Aorta (tissue), 5 donors: ENCODE measurements at places on chromosomes 7 and 10. TPM values are rescaled to one million over a fixed set of nuclear protein-coding genes. Genes with fewer than 3 reads are reported as not detected.
A peak's percentile ranks its signal among the peaks of the same experiment; 100 is the strongest.

DNA sequence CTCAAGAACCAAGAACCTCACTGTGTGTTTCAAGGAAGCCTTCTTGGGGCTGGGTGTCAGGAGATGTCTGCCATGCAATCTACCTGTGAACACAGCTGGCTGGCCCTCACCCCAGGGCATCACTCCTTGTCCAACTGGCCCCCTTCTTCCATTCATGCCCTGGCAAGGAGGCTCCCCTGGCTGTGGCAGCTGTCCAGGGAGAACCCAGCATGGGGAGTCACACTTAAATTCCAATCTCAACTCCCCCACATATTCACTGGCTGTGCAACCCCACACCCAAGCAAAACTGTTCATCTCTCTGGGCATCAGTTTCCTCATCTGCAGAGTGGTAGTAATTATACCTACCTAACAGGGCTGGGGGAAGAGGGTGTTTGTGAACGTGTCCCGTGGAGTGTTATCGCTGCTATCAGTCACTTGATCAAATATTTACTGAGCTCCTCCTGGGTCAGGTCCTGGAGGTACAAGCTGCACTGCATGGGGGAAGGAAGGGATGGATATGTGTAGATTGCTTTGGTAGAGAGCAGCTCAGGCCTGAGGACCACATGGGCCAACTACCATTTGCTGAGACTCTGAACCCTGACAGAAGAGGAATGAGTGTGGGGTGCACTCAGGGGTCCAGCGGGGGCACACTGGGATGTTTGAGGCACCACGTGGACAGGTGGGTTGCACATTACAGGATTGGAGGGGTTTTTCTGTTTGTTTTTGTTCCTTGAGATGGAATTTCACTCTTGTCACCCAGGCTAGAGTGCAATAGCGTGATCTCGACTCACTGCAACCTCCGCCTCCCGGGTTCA lies 2.1 kb upstream of the GPRIN2 start:
- no peaks in the 10 kb centered on the region for H3K4me1 ChIP-seq
- no peaks in the 10 kb centered on the region for H3K36me3 ChIP-seq
- H3K27ac ChIP-seq = no peak overlapping the region
- peak; percentile 49 for DNase-seq
- H3K4me3 ChIP-seq = no peak overlapping the region

GRCh38 chr10:112131996-112132395 lies 51.6 kb downstream of the GPAM start:
- no peaks in the 10 kb centered on the region for H3K27me3 ChIP-seq
- H3K27ac ChIP-seq = no peak overlapping the region
- H3K4me1 ChIP-seq = no peaks in the 10 kb centered on the region
- H3K4me3 ChIP-seq = no peak overlapping the region
- no peak for DNase-seq
- H3K36me3 ChIP-seq = no peaks in the 10 kb centered on the region

DNA sequence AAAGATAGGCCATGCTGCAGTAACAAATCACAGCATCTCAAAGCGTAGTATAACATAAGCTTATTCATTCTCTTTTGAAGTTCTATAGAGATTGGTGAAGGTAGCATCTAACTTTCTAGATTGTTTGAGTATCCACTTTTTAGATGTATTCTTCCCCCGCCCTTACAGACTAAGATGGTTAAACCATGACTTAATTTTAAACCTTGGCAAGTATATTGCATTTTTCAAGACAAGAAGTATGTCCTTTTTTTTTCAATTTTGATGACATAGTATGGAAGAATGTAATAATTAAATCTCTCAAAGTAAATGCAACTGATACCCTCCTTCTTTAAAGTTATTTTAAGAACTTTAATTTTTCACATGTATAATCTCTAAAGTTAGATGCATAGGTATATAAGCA lies 190.0 kb downstream of the KCND2 start:
- H3K36me3 ChIP-seq = no peaks in the 10 kb centered on the region
- DNase-seq = no peak
- no peak overlapping the region for H3K4me3 ChIP-seq
- H3K27me3 ChIP-seq = no peaks in the 10 kb centered on the region
- no peak overlapping the region for H3K27ac ChIP-seq

CTNNA3 gene
- 8.9 TPM for total RNA-seq

NFE2L3 gene
- 1.8 TPM for total RNA-seq

DNA sequence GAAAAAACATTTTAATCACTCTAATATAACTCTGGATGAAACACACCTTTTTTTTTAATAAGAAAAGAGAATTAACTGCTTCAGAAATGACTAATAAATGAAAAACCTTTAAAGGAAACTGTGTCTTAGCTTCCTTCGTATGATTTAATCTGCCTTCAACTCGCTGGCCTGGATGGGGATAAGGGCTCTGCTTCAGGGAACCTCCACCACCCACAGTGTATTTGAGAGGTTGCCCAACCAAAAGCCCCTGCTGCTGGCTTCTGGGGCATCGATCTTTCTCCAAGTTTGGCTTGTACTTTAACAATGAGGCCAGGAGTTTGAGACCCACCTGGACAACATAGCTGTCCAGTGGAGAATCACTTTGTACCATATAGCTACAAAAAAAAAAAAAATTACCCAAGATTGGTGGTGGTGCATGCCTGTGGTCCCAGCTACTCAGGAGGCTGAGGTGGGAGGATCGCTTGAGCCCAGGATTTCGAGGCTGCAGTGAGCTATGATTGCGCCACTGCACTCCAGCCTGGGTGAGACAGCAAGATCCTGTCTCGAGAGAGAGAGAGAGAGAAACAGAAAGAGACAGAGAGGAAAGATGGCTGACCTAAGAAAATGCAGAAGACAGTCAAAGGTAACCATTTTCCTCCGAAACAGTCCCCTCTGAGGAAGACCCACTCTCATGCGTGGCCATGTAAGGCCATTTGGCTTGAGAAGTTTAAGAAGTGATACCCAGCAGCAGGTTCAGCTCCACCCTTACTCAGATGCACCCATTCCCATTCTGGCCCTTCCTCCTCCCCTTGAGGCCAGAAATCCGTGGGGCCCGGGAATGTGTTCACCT lies 13.6 kb upstream of the LIMK1 start:
- no peak overlapping the region for H3K27ac ChIP-seq
- H3K4me3 ChIP-seq = no peak overlapping the region
- H3K36me3 ChIP-seq = peaks cover 3% of the 10 kb centered on the region
- peak; percentile 30 for DNase-seq
- H3K27me3 ChIP-seq = no peaks in the 10 kb centered on the region

- H3K4me1 ChIP-seq = peaks cover 2% of the 10 kb centered on the region
- H3K4me3 ChIP-seq = peak overlapping the region; percentile 60
- no peak overlapping the region for H3K27ac ChIP-seq
- H3K36me3 ChIP-seq = no peaks in the 10 kb centered on the region
- no peak for DNase-seq
Measured at GRCh38 chr10:63464402-63465292, 1.1 kb downstream of the JMJD1C start.

DNA sequence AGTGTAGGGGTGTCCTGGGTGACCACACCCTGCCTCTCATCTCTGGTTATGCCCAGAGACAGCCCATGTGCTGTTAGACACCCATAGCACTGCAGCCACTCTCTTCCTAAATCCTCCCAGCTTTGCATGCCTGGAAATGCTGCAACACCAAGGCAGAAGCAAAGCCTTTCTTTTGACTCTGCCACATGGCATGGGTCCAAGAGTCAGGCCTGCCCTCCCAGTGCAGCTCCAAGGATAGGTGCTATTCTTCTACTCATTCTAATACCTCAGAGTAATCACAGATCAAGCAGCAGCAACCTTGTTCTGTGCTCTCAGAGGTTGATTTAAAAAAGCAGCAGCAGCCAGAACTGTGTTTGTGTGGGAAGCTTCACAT lies 23.4 kb downstream of the FRMPD2 start:
- no peak overlapping the region for H3K27ac ChIP-seq
- H3K4me1 ChIP-seq = no peaks in the 10 kb centered on the region
- no peak overlapping the region for H3K4me3 ChIP-seq
- H3K36me3 ChIP-seq = no peaks in the 10 kb centered on the region
- DNase-seq = no peak
- no peaks in the 10 kb centered on the region for H3K27me3 ChIP-seq

DNA sequence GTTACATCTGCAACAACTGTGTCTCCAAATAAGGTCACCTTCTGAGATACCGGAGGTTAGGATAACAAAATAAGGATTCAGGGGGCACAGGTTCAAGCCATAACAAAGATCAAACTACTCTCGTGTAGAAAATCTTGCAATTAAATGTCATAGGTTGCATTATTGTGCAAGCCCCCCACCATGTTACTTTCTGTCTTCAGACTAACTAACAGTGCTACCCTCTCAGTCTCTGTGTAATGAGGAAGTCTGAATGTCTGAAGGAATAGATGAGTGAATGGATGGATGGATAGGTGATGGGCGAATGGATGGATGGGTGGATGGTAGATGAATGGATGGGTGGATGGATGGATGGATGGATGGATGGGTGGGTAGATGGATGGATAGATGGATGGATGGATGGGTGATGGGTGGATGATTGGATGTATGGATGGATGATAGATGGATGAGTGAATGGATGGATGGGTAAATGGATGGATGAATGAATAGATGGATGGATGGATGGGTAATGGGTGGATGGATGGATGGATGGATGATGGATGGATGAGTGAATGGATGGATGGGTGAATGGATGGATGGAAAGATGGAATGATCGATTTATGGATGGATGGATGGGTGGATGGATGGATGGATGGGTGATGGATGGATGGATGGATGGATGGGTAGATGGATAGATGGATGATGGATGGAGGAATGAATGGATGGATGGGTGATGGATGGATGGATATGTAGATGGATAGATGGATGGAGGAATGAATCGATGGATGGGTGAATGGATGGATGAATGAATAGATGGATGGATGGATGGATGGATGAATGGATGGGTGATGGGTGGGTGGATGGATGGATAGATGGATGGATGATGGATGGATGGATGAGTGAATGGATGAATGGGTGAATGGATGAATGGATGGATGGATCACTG lies 557.3 kb upstream of the FOXK1 start:
- H3K4me1 ChIP-seq = no peaks in the 10 kb centered on the region
- H3K27me3 ChIP-seq = no peaks in the 10 kb centered on the region
- no peaks in the 10 kb centered on the region for H3K36me3 ChIP-seq
- H3K27ac ChIP-seq = no peak overlapping the region

DNA sequence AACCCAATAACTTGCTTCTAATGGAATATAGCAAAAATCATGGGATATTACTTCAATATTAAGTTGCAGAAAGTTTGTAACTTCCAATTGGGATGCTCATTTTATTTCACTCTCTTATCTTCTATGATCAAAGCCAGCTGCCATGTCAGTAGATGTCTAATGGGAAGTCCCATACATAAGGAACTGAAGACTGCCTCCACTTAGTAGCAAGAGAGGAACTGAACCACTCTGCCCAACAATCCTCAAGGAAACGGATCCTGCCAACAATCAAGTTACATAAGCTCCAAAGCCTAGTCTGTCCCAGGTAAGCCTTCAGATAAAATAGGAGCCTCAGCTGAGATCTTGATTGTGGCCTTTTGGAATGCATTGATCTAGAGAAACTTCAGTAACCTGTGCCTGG lies 431.5 kb upstream of the PCDH15 start:
- no peak overlapping the region for H3K4me3 ChIP-seq
- H3K27me3 ChIP-seq = no peaks in the 10 kb centered on the region
- H3K4me1 ChIP-seq = no peaks in the 10 kb centered on the region
- no peaks in the 10 kb centered on the region for H3K36me3 ChIP-seq
- DNase-seq = no peak

DNA sequence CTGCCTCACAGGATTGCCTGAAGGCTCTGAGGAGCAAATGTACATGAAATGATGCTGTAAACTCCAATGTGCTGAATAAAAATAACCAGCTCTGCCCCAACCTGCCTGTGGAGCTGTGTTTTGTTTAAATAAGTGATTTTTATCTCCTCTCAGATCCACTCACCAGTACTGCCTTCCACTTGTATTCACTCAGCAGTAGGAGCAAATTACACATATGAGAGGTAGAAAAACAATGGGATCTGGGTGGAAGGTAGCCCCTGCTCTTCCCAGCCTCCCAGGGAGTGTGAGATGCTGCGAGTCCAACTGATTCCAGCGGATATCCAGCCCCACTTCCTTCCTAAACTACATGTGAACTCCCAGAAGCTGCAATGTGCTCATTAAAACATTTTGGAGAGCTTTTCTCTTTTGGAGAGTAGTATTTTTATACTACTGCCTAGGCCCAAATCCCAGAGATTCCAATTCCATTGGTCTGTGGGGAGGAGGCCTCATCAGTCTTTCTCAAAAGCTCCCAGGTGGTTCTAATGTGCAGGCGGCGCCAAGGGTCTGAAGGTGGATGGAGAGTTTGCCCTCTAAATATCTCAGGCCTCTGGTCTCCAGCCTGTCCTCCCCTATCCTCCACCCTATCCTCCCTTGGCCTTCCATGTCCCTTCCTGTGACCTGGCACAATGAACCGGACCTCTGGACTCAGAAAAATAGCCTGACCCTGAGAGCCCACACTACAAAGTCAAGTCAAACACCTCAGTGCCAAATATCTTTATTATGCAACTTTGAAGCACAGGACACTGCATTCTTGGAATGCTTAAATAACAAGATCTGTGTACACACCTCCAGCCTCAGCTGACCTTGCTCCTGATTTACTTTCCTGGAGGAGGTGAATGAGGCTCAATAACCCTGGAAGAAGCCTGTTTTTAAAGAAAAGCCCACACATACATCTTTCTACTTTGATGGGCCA lies 46.2 kb downstream of the CPVL start:
- H3K4me3 ChIP-seq = no peak overlapping the region
- no peaks in the 10 kb centered on the region for H3K27me3 ChIP-seq
- H3K4me1 ChIP-seq = no peaks in the 10 kb centered on the region
- DNase-seq = no peak
- no peak overlapping the region for H3K27ac ChIP-seq
- no peaks in the 10 kb centered on the region for H3K36me3 ChIP-seq
